Hematopoietic multipotent progenitor cell treated with erythropoietin and hydrocortisone succinate and interleukin-3 and kit ligand, for 17 days (in vitro differentiated cells): ENCODE measurements at places on chromosomes 1 and 21.

DNA sequence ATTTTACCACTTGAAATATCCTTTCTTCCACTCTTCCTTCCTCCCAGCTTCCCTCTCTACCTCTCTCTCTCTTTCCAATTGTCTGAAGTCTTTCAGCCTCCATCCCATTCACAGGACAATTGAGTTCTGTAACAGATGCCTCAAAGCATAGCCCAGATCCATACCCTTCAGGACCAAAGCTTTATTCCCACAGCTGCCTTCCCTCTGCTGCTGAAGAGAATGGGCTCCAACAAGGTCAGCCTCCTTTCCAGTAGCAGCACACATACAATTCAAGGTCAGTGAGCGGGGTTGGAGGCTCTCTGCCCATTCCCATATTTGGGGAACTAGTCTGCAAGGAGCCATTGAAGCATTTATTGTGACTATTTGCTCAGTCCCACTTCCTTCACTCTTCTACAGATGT, 179.9 kb downstream of the DPYD start:
- no peak for DNase-seq

GRCh38 chr1:240293706-240294105, 202.0 kb downstream of the FMN2 start:
- no peak for DNase-seq

- no peak for DNase-seq
Observed at GRCh38 chr1:229334269-229334668, 8.6 kb downstream of the CCSAP start.

GRCh38 chr1:62436039-62436465, 797 bp upstream of the USP1 start:
- no peak for DNase-seq

DNA sequence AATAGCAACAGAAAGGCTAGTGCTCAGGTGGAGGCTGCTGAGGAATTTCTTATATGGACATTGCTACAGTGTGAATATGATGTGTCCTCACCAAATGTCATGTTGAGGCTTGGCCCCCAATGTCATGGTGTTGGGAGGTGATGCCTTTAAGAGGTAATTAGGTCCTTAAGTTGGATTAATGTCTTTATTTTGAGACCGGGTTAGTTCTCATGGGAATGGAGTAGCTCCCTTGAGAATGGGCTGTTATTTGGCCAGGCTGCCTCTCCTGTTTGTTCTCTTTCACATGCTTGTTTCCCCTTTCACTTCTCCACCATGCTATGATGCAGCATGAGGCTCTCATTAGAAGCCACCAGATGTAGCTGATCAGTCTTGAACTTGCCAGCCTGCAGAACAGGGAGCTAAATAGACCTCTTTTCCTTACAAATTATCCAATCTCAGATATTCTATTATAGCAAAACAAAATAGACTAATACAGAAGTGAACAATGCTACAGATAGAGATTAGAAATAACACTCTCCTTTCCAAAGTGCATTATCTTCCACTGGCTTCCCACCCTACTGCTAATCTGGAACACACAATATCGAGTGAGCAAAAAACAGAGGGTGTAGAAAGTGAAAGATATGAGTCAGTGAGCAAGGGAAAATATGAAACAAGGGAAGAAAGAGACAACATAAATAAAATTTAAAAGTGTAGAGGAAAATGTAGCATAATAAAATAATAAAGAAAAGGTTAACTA, 160.2 kb downstream of the NTMT2 start:
- no peak for DNase-seq

- DNase-seq, result no peak
Observed at GRCh38 chr1:86503406-86504136, 34.8 kb downstream of the CLCA1 start.

GRCh38 chr1:52022133-52022532, 11.5 kb downstream of the KTI12 start:
- DNase-seq, result no peak

- no peak for DNase-seq
Observed at GRCh38 chr1:30418061-30418938, 305.1 kb downstream of the MATN1 start.

- no peak for DNase-seq
Observed at GRCh38 chr1:199746666-199747384, 280.7 kb upstream of the NR5A2 start.

GRCh38 chr1:50508040-50508586, 84.9 kb upstream of the DMRTA2 start:
- DNase-seq, result no peak

DNA sequence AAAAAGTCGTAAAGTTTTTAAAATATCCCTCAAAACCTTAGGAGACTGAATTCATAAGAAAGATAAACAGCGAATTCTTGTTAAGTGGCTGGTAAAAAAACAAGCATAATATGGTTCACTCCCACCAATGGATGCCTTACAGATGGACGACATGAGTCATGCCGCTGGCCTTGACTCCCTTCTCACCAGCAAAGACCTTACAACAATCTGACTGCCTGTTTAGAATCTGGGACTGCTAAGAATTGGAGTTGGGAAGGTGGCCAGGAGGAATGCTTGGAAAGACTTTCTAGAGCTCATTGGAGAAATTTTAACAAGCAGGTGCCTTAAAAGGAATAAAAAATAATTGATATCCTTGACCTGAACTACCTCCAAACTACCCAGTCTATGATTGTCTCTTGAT, 206.9 kb upstream of the FMN2 start:
- no peak for DNase-seq

DNA sequence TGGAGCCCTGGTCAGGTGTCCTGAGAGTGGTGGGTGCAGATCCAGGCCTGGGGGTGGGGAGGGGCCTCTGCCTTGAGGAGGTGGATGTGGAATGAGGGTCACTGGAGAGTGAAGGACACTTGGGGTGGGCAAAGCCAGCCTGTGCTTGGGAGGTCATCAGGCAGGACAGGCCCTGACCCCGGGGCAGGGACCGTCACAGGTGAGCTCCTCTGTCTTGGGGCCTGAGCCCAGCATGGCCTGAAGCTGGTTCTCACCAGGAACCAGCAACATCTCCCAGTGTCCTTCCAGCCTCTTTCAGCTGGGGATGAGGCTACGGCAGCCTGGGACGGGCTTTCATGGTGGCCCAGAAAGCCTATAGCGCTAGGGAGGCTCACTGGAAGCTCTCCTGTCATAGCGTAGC, 831 bp upstream of the KRTAP10-2 start:
- no peak for DNase-seq
